Hindlimb muscle (tissue), 1 donor: ENCODE measurements at places on chromosomes 2 and 18.
A peak's percentile ranks its signal among the peaks of the same experiment; 100 is the strongest.

DNA sequence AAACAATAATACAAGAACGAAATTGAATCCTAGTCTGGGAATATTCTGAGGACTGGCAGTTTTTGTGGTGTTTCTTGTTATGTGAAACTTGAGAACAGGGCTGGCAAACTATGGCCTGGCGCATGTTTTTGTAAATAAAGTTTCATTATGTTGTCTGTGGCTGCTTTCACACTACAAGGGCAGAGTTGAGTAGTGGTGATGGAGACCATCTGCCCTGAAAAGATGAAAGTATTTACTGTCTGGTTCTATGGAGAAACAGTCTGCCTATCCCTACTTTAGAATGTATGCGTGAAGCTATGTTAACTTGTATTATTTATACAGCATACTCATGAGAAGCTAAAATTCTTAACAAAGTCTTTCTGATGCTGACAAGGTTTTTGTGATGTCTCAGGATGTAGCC is 351.9 kb downstream of the LRRTM1 start:
- no peak for DNase-seq

GRCh38 chr2:69132960-69133590 is 120.1 kb downstream of the ANTXR1 start:
- no peak for DNase-seq

DNA sequence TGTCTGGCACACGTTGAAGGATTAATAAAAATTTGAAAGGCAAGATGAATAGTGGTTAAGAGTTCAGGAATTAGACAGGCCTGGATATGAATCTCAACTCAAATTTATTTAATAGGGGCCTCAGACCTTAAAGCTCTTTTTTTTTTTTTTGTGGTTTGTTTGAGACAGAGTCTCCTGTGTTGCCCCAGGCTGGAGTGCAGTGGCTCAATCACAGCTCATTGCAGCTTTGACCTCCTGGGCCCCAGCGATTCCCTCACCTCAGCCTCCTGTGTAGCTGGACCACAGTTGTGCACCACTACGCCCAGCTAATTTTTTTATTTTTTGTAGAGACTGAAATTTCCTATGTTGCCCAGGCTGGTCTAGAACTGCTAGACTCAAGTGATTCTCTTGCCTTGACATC is 3.0 kb downstream of the ZRANB3 start:
- no peak for DNase-seq

GRCh38 chr2:105954891-105955290 is 210.2 kb downstream of the NCK2 start:
- no peak for DNase-seq

GRCh38 chr18:76368976-76369375 is 126.1 kb downstream of the ZNF516 start:
- DNase-seq = no peak

DNA sequence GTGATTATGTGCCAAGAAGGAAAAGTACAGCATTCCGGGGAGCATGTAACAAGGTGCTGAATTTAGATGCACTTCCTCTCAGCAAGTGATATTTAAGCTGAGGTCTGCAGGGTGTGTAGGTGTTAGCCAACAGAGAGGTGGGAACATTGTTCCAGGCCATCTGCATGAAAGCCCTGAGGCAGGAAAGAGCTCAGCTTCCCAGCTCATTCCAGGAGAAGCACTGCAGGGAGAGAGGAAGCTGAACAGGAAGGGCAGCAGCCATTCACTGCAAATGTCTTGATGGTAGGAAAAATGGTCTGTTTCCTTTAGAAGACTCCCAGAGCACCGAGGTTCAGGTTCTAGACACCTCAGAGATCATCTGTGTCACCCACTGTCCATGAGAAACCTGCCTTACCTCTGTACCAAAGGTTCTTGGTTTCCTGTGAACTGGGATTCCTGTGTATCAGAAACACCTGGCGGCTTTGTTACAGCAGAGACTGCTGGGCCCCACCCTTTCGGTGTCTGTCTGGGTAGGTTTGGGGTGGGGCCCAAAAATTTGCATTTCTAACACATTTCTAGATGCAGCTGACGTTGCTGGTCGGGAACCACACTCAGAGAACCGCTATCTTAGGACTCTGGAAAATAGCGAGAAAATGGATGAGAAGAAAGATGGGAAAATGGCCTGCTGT is 84.0 kb downstream of the RTN4 start:
- no peak for DNase-seq

DNA sequence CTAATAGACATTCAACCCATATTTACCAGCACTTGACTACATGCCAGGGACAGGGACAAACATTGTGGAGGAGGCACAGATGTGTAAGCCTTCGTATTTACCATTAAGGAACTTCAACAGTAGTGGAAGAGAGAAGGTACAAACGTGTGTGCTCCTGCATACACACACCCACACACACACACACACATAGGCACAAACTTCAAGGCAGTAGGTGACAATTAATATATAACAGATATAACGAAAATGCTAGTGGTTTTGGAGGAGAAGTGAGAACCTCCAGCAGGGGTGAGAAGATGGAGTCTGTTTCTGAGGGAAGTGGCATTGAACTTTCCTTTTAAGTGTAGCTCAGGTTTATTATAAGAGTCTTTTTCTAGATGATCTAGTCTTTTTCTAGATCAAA is 231.1 kb downstream of the SETBP1 start:
- no peak for DNase-seq

DNA sequence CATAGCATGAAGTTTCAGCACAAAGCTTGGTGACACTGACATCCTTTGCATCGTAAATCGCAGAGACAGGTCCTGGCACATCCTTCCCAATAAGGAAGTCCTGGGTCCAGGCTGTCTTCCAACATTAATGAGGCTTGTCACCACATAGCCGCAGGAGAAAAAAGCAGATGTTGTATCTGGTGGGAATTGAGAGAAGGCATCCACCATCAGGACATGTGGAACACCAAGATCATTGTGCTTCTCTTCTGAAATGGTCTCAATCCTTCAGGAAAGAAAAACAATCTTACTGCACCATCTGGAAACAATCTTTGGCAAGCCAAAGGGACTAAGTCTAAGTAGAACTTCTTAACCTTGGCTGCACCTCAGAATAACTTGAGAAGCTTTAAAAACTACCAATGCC is 119.0 kb upstream of the ARHGAP28 start:
- DNase-seq = no peak

GRCh38 chr2:23541503-23542229 is 156.7 kb downstream of the KLHL29 start:
- DNase-seq = peak; percentile 72

- DNase-seq = peak; percentile 70
Observed at GRCh38 chr18:7272311-7273049, 41.6 kb downstream of the LRRC30 start.

DNA sequence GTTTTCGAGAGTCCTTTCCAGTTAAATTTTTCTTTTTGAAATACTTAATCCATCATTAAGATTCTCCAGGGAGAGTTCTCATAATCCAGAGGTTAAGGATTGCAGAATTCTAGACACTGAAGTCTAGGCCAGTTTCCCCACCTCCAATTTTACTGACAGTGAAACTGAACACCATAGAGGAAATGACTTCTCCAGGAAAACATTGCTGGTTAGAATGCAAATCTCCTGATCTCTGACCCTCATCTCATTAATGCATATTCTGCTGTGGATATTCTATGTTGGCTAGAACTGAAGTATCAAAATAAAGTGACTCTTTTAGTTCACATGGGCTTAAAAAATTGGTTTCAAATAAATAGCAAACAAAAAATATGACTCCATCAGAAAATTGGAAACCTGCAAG is 105.8 kb upstream of the UGP2 start:
- no peak for DNase-seq

- DNase-seq = no peak
Observed at GRCh38 chr2:203704430-203704829, 2.0 kb upstream of the CD28 start.

GRCh38 chr2:208074610-208075356 is 49.5 kb upstream of the PLEKHM3 start:
- DNase-seq = no peak

DNA sequence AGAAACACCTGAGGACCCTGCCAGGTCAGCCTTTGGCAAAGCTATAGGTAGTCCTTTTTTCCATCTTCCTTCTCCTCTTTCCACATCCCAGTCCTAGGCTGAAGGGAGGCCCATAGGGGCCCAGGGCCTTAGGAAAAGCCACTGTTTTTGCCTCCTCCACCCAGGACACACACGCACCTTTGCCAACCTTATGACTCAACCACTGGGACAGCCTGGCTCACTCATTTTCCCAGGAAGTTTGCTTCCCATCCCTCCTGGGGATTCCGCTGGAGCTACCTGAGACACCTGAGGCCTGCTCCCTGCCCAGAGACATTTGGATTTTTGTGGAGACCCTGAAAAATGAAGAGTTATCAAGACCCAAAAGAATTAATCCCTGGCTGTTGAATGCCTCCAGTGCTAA is 273.4 kb upstream of the SIX2 start:
- no peak for DNase-seq

GRCh38 chr2:104462731-104463130 is 391.2 kb upstream of the POU3F3 start:
- no peak for DNase-seq
